ENCODE measurements at places on chromosomes 7 and 10.

- no peak for DNase-seq
Measured at GRCh38 chr7:39700932-39701331, 77.6 kb downstream of the RALA start.

DNA sequence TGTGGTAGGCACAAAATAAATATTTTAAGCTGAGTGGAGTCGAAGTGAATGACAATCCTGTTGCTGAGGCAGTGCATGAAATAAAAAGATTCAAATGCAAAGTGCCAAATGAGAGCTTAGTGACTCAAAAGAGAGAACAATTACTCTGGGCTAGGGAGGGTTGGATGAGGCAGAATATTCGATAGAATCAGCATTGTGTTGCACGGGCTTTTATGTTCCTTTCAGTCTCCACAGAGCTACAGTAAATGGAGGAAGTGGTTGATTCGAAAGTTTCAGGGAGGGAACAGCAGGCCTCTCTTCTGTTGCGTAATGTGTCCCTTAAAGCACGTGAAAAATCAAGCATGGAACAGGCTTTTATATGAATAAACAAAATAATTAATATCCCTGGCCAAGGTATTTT is 599.3 kb upstream of the CELF2 start:
- no peak for DNase-seq

DNA sequence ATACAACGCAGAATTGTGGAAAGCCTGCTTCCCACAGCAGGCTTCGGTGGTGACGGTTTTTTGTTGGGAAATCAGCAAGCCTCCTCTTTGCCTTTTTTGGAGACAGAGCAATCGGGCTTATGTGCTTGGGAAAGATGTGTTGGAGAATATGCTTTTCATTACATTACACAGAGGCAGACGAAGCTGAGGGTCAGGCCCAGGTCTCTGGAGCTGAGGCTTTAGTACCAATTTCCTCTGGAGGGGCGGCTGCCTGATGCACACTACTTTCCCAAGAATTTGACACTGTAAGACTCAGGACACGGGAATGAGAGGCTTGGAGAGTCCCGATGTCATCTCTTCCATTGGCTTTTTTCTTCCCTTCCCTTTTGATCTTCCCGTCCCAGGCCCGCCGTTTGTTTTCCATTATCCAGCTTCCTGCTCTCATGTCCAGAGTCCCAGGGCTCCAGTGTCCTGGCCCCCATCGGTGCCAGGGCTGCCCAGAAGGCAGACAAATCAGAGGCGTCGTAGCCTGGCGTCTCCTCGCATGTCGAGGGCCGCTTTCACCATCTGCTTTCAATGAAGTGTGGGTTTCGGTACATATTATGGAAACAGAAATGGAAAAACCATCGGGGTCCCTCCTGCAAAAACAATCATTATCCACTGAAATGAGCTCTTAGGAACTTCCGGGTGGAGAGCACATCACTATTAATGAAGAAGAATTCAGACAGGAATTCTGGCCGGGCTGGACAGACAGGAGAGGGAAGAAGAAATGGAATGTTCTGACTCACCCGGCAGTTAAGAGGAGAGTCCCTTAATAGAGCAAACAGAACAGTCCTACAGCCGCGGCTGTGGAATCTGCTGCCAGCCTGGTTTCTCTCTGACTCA is 123.0 kb upstream of the JCAD start:
- DNase-seq, result peak; percentile 86

GRCh38 chr10:104297697-104298660 is 29.0 kb downstream of the GSTO2 start:
- DNase-seq, result peak; percentile 61

- no peak for DNase-seq
Measured at GRCh38 chr7:17598846-17599245, 300.4 kb downstream of the AHR start.

GRCh38 chr10:79378647-79379511 is 31.6 kb downstream of the PPIF start:
- DNase-seq, result no peak

DNA sequence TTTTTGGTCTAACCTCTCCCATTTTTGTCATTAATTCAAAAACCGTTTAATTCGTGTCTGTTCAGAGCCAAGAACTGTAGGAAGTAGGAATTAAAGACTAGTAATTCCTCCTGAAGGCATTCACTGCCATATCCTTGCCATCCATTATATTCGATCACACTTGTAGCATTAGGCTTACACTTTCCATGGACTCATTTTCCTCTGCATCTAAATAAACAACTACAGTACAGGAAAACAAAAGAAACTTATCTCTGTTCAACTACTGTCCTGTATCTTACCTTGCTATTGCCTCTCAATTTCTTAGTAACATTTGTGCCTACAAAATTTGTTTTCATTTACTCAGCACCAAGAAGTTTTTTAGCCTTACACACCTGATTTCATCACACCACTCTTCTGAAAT is 111.6 kb upstream of the SEMA3C start:
- DNase-seq, result no peak

GRCh38 chr10:31479752-31480151 is 160.7 kb downstream of the ZEB1 start:
- no peak for DNase-seq

DNA sequence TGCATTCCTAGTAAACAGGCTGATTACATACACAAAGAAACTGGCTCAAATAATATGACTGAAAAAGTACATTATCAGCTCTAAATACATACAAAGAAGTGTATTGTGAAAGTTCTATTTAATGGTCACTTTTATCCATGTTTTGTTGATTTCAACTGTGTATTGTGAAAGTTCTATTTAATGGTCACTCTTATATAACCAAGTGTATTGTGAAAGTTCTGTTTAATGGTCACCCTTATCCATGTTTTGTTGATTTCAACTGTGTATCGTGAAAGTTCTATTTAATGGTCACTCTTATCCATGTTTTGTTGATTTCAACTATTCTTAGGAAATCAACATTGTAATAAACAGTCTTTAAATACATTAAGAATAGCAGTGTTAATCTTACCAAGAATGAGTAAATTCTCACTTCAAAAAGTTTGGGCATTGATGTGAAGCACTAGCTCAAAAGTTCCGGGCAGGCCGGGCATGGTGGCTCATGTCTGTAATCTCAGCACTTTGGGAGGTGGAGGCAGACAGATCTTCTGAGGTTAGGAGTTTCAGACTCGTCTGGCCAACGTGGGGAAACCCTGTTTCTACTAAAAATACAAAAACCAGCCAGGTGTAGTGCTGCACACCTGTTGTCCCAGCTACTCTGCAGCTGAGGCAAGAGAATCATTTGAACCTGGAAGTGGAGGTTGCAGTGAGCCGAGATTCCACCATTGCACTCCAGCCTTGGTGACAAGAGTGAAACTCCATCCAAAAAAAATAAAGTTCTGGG is 34.8 kb upstream of the FEZF1 start:
- no peak for DNase-seq

GRCh38 chr10:97563337-97563736 is 9.2 kb upstream of the ANKRD2 start:
- no peak for DNase-seq

DNA sequence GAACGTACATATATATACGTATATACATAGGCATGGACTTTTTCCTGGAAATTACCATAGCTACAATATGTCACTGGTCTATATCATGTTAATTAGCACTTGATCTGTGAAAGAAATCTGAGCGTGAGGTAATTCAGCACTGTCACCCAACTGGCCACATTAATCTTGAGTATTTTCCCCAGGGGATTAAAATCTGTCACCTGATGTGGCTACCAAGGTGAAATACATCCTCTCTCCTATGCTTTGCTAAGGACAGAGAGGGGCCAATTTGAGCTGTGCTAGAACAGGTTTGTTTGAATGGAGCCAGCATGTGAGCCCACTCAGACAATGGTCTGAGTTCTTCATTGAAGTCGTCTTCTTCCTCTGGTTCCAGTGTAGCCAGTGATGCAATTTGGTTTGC is 33.3 kb downstream of the CYCS start:
- DNase-seq, result no peak

DNA sequence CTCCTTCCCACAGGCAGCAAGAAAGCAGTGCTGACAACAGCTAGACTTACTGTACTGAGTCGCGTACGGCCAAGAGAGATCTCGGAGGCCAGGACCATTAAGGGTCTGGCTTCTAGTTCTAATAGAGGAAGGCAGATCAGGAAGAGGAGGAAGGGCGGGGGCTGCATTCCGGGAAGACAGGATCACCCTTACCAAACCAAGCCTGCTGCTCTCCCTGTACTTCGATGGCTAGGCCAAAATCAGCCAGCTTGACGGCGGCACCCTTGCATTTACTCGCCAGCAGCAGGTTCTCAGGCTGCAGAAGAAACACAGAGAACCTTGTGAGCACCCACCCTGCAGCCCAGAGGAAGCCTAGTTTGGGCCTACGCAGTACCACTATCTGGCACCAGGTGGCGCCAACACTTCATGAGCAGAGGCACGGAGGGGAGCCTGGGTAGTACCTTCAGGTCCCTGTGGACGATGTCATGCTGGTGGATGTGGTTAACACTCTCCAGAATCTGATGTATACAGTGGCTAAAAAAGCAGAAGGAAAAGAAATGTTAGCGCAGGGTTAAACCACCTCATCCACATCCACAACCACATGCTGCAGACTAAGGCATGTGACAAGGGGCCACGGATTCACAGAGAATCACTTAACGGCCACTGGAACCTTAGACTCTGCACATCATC is 25.4 kb downstream of the CAMK2G start:
- DNase-seq, result peak; percentile 85

DNA sequence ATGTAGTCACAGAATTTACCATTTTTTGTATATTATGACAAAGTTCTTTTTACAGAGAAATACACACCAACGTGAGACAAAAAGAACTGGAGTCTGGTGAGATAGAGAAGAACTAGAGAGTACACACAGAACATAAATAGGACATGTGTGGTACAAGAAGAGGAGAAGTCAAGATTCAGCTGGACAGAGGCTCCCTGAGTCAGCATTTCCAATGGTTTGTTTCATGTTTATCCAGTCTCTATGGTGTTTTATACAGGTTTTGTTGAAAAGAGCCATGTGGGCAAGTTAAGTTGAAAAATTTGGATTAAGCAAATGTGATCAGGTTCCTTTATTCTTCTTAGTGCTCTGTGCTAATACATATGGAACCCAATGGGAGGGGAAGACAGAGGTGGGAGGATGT is 105.5 kb upstream of the AKR1E2 start:
- no peak for DNase-seq

DNA sequence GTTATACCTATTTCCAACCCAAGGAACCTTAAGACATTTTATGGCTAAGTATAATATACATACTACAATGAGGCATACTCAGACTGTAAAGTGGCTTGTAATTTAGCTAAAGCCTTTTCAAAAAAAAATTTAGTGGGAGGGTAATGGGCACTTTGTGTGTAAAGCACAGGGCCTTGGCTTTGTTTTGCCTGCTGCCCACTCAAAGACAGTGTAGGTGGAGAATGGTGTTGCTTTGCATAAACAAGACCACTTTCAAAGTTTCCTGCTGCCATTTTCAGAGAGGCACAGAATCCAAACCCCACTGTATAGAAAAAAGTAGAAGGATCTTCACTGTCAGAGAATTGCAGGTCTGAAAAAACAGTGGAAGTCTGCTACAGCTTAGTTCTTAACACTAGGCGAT is 21.2 kb upstream of the SLC35B4 start:
- no peak for DNase-seq

GRCh38 chr10:91220954-91221675 is 652 bp downstream of the PCGF5 start:
- peak; percentile 41 for DNase-seq

DNA sequence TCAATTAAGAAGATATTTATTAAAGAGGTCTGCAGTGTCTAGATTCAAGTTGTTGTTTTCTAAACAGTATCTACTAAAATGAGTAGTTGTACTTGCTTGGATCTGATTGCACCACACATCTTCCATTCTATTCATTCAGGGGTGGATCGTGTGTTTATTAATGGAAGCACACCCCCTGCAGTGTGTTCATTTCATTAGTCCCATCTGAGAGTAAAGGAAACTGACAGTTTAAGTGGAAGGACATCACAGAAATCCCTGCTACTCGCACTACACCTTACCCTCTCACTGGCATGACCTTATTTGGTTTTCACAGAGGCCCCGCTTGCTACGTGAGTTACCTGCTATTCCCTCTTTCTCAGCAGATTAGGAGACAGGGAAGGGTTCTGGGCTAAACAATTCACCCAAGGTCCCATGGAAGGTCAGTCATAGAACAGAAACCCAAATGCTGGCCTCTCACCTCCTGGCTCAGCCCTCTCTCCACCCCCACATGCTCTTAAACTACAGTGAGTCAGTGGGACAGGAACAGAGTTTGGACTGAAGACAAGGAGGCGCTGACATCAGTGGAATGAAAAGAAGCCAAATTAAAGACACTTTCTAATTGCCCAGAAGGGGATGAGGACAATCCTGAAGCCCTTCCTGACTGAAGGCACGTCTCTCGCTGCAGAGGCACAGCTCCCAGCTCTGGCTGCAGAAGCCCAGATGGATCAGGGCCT is 369.2 kb upstream of the NRP1 start:
- peak; percentile 46 for DNase-seq
